Upper lobe of left lung (tissue), 6 donors: ENCODE measurements at places on chromosomes 6 and 20. TPM values are rescaled to one million over a fixed set of nuclear protein-coding genes. Genes with fewer than 3 reads are reported as not detected.

The TBXT gene
- not detected for total RNA-seq

The SIGLEC1 gene
- total RNA-seq: 69.9 TPM

The ABCC10 gene
- 38.0 TPM for total RNA-seq

The CLIC5 gene
- total RNA-seq: 157 TPM

The GLP1R gene
- total RNA-seq: not detected

The PXMP4 gene
- 21.1 TPM for total RNA-seq

The EBF4 gene
- total RNA-seq: 7.8 TPM
